DND-41 (cell line): ENCODE measurements at places on chromosomes 2 and 18.

DNA sequence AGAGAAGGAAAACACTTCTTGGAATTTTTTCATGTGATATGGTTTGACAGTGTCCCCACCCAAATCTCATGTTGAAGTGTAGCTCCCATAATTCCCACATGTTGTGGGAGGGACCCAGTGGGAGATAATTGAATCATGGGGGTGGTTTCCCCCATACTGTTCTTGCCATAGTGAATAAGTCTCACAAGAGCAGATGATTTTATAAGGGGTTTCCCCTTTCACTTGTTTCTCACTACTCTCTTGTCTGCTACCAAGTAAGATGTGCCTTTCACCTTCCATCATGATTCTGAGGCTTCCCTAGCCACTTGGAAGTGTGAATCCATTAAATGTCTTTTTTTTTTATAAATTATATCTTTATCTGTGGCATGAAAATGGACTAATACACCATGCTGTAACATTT, 250.7 kb downstream of the LPIN1 start:
- no peak overlapping the region for H3K4me3 ChIP-seq
- H3K27ac ChIP-seq, result no peak overlapping the region
- no peaks in the 10 kb centered on the region for H3K36me3 ChIP-seq
- H3K27me3 ChIP-seq, result no peaks in the 10 kb centered on the region
- no peak for DNase-seq
- peaks cover 14% of the 10 kb centered on the region for H3K4me1 ChIP-seq

DNA sequence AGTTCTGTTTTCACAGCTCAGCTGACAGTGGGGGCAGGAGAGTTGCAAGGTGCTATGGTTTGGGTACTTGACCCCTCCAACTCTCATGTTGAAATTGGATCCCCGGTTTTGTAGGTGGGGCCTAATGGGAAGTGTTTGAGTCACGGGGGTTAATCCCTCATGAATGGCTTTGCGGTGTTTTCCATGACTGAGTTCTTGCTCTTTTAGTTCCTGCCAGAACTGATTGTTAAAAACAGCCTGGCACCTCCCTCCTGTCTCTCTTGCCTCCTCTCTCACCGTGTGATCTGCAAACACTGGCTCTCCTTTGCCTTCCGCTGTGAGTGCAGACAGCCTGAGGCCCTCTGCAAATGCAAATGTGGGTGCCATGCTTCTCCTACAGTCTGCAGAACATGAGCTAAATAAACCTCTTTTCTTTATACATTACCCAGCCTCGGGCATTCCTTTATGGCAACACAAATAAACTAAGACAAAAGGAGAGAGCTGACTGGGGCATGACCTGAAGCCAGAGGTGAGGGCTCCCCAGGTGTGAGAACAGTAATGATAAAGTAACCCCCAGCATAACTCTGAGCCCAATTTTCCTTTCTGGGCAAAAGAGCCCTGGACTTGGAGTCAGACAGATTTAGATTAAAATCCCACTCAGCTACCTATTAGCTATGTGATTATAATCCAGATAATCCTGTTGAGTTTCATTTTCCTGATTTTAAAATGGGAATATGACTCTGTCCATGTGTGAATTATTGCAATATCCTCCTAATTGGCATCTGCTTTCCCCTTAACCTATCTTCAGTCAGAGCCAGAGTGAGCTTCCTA, 64.9 kb upstream of the CAPN13 start:
- no peak overlapping the region for H3K4me3 ChIP-seq
- DNase-seq, result no peak
- no peaks in the 10 kb centered on the region for H3K36me3 ChIP-seq
- no peak overlapping the region for H3K27ac ChIP-seq
- H3K4me1 ChIP-seq, result peaks cover 4% of the 10 kb centered on the region
- no peaks in the 10 kb centered on the region for H3K27me3 ChIP-seq

GRCh38 chr18:33833842-33834241, 255.8 kb downstream of the ASXL3 start:
- no peaks in the 10 kb centered on the region for H3K4me1 ChIP-seq
- H3K36me3 ChIP-seq, result no peaks in the 10 kb centered on the region
- DNase-seq, result no peak
- no peak overlapping the region for H3K4me3 ChIP-seq
- no peak overlapping the region for H3K27ac ChIP-seq

DNA sequence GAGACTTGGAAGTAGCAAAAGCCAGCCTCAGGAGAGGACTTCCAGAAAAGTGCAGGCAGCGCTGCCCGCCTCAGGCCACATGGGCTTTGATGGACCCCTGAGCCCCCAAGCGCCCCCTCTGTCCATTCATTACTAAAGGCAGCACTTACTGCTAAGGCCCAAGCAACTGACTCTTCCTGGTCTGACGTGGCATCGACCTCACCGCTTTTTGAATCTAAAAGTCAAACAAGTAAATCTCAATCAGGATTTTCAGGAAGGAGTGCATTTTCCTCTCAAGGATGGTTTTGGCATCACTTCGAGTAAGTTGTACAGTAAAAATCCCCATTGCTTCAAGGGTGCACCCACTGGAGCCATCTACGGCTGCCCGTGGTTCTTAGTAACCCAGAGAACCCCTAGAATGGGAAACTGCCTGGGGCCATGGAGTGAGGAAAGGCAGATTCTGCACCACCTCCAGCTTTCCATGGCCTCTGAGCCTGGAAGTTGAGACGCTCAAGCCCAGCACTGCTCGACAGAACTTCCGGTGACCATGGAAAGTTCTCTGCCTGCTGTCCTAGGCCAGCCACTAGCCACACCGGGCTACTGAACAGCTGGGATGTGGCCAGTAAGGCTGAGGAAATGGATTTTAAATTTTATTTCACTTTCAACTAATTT, 7.0 kb downstream of the HJURP start:
- no peaks in the 10 kb centered on the region for H3K27me3 ChIP-seq
- peaks cover 98% of the 10 kb centered on the region for H3K36me3 ChIP-seq
- peaks cover 60% of the 10 kb centered on the region for H3K4me1 ChIP-seq
- H3K27ac ChIP-seq, result no peak overlapping the region

GRCh38 chr2:74131901-74132300, 15.8 kb downstream of the BOLA3 start:
- H3K27me3 ChIP-seq, result no peaks in the 10 kb centered on the region
- H3K27ac ChIP-seq, result no peak overlapping the region
- no peak overlapping the region for H3K4me3 ChIP-seq
- DNase-seq, result no peak
- no peaks in the 10 kb centered on the region for H3K4me1 ChIP-seq

DNA sequence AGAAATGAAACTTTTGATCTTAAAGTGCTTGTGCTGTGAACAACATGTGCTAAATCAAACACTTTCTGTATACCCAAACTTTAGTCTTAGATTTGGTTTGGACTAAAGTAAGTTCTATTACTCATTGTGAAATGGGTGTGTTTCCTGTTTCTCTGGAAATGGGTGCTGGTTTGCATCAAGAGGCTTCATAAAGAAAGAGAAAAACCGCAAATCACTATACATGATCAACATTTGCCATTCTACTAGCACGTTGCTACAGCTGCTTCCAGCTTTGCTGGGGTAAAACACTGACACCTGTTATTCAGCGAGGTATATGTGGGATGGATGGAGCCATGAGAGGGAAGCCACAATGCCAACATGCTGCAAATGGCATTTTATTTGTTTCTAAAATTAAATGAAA, 547.0 kb upstream of the ACVR2A start:
- no peak overlapping the region for H3K4me3 ChIP-seq
- H3K27ac ChIP-seq, result peak overlapping the region; percentile 79
- H3K27me3 ChIP-seq, result no peaks in the 10 kb centered on the region
- no peaks in the 10 kb centered on the region for H3K36me3 ChIP-seq

DNA sequence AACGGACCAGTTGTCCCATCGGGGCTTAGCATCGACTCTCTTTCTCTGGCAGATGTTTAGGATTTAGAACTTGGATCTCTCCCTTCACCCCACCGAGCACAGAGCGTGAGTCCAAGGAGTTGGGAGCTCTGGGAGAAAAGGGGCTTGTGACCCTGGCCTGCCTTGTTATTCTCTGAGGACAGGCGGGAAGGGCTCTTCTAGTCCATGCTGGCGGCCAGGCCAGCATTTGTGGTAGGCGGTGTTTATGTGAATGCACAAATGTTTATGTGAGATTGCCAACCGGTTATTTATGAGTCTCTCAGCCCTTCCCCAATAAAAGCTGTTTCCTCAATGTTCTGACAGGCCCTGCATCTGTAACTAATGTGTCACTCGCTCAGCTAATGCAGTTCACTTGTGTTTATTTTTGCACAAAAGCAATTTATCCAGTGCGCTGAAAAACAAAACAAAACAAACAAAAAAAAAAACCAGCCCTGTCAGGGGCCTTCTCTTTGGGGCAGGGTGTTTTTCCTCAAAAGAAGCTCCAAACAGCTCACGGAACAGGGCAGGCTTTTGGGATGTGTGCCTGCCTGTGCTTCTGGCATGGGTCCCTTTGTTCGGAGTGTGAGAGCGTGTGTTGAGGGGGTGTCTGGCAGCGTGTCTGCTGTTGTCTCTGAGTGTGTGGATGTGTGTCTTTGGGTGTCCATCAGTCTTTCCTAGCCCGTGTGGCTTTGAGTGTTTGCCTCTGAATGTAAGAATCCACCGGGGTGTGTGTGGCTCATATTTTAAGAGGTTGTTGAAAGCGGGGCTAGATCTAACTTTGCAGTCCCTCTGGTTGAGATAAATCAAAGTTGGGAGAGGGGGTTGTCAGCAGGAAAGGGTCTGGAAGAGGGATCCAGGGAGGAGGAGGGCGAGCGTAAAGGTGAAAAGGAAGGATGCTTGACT, 52.8 kb upstream of the HAAO start:
- H3K27me3 ChIP-seq, result no peaks in the 10 kb centered on the region
- no peak for DNase-seq
- H3K4me3 ChIP-seq, result no peak overlapping the region
- H3K27ac ChIP-seq, result no peak overlapping the region

- H3K27me3 ChIP-seq, result peaks cover 10% of the 10 kb centered on the region
- no peaks in the 10 kb centered on the region for H3K4me1 ChIP-seq
- H3K36me3 ChIP-seq, result no peaks in the 10 kb centered on the region
- no peak for DNase-seq
- no peak overlapping the region for H3K27ac ChIP-seq
Measured at GRCh38 chr2:202091476-202091875, 18.4 kb downstream of the KIAA2012 start.

GRCh38 chr18:75478996-75479880, 51.7 kb upstream of the SMIM21 start:
- peak; percentile 7 for DNase-seq
- H3K4me3 ChIP-seq, result no peak overlapping the region
- H3K27ac ChIP-seq, result no peak overlapping the region

DNA sequence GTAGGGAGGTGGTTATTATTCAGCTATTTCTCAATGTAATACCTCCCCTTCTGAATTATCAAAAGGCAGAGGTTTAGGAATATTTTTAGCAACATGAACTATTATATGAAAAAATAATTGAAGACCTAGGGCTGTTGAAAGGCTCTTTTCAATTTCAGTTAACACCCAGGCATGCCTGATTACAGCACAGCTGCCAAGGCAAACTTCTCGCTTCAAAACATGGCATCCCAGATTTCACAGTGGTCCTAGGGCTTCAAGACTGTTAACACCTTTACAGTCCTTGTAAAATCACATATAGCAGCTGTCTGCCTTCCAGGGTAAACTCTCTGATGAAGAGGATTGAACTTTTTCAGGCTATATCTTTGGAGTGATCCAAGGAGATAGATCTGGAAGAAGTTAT, 23.2 kb downstream of the CTLA4 start:
- H3K4me1 ChIP-seq, result no peaks in the 10 kb centered on the region
- H3K4me3 ChIP-seq, result no peak overlapping the region
- no peaks in the 10 kb centered on the region for H3K36me3 ChIP-seq
- H3K27ac ChIP-seq, result no peak overlapping the region

- H3K27me3 ChIP-seq, result no peaks in the 10 kb centered on the region
- H3K27ac ChIP-seq, result no peak overlapping the region
- no peak overlapping the region for H3K4me3 ChIP-seq
- DNase-seq, result no peak
- H3K4me1 ChIP-seq, result no peaks in the 10 kb centered on the region
Measured at GRCh38 chr2:209147981-209148380, 275.9 kb upstream of the MAP2 start.

- H3K4me3 ChIP-seq, result no peak overlapping the region
- peaks cover 6% of the 10 kb centered on the region for H3K4me1 ChIP-seq
- no peak overlapping the region for H3K27ac ChIP-seq
- no peaks in the 10 kb centered on the region for H3K27me3 ChIP-seq
Measured at GRCh38 chr2:174535083-174535482, 48.3 kb upstream of the GPR155 start.

DNA sequence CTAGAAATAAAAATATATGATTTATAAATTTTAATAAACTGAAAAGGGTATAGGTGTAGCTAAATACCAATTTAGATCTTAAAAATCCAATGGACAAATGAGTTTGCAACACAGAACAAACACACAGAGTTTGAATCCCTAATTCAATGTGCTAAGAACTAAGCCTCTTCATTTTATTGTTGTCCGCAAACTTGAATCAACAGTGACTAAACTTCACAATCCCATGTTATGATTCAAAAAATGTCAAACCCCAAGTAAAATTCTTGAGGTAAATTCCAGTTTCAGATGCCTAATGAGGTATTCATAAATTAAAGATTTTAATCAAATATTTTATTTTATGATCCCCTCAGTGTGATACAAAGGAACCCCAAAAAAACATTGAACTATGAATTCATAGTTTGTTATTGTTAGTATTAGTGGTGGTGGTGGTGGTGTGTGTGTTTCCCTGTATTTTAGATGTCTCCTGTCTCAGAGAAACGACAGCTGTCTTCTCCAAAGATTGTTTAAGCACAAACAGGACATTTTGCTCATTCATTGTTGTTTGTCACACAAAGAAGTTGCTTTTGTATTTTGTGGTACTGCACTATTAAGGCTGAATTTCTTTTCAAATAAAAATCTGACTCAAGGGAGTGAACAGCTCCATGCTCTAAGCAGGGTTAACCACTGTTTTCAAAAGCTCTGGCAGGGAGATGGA, 259.8 kb downstream of the OSR1 start:
- H3K4me1 ChIP-seq, result no peaks in the 10 kb centered on the region
- H3K27ac ChIP-seq, result no peak overlapping the region
- no peak overlapping the region for H3K4me3 ChIP-seq
- DNase-seq, result no peak

DNA sequence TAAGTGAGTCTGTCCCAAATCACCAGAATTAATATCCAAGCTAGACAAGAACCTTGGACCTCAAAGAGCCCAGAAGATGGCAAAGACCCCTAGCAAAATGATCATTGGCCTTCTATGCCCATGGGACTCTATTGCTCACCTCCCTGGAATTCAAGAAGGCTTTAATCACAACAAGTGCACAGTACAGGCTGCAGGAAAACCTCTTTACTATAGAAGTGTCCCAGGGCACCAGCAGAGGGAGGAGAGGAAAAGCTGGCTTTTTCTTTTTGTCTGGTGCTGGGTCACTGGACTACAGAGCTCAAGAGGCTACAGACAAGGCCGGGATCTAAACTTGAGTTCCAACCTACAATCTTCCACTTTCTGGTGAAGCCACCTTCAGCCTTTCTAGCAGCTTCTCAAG, 88.3 kb upstream of the PPP1CB start:
- no peak for DNase-seq
- H3K27ac ChIP-seq, result no peak overlapping the region
- H3K27me3 ChIP-seq, result peaks cover 2% of the 10 kb centered on the region
- H3K36me3 ChIP-seq, result no peaks in the 10 kb centered on the region
- H3K4me3 ChIP-seq, result no peak overlapping the region

- H3K4me1 ChIP-seq, result no peaks in the 10 kb centered on the region
- H3K36me3 ChIP-seq, result 0 out of 2 replicates have a peak, but pooled peaks cover 2% of the 10 kb centered on the region
- no peak overlapping the region for H3K4me3 ChIP-seq
- H3K27ac ChIP-seq, result no peak overlapping the region
- peak; percentile 42 for DNase-seq
Measured at GRCh38 chr2:40256649-40257048, 195.2 kb downstream of the SLC8A1 start.

GRCh38 chr2:206937555-206937954, 1.8 kb upstream of the CPO start:
- no peak for DNase-seq
- no peak overlapping the region for H3K4me3 ChIP-seq
- H3K27ac ChIP-seq, result no peak overlapping the region

GRCh38 chr2:50513724-50514123, 518.2 kb downstream of the NRXN1 start:
- H3K27ac ChIP-seq, result no peak overlapping the region
- DNase-seq, result no peak
- H3K4me1 ChIP-seq, result no peaks in the 10 kb centered on the region
- H3K27me3 ChIP-seq, result no peaks in the 10 kb centered on the region
- H3K36me3 ChIP-seq, result no peaks in the 10 kb centered on the region
